ENCODE measurements at places on chromosomes 1 and 21.

DNA sequence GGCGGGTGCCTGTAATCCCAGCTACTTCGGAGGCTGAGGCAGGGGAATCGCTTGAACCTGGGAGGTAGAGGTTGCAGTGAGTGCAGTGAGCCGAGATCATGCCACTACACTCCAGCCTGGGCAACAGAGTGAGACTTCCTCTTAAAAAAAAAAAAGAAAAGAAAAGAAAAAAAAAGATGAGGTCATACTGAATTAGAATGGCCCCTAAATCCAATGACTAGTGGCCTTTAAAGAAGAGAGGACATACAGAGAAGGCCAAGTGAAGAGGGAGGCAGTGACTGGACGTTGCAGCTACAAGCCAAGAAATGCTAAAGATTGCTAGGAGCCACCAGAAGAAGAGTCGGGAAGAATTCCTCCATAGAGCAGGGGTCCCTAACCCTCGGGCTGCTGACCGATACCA, 76.9 kb upstream of the TIAM1 start:
- no peak for DNase-seq

DNA sequence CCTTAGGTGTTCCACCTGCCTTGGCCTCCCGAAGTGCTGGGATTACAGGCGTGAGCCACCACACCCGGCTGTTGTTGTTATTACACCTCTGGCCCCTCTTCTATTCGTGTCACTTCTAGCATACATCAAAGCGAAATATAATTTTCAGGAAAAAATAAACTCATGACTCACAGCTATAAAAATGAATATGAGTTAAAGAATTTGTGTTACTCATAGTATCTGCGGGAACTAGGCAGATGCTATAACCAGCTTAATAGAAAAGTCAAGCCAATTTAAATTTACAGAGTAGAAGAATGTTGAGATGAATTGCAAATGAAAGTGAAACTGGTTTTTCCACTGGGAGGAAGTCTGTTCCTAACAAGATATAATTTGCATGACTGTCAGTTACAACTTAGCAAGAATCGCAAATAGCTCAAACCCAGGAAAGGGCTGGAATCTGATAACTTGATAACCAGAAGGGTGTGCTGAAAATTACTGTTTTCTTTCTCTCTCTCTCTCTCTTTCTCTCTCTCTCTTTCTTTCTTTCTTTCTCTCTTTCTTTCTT, 11.2 kb downstream of the OR2W3 start:
- DNase-seq, result no peak

DNA sequence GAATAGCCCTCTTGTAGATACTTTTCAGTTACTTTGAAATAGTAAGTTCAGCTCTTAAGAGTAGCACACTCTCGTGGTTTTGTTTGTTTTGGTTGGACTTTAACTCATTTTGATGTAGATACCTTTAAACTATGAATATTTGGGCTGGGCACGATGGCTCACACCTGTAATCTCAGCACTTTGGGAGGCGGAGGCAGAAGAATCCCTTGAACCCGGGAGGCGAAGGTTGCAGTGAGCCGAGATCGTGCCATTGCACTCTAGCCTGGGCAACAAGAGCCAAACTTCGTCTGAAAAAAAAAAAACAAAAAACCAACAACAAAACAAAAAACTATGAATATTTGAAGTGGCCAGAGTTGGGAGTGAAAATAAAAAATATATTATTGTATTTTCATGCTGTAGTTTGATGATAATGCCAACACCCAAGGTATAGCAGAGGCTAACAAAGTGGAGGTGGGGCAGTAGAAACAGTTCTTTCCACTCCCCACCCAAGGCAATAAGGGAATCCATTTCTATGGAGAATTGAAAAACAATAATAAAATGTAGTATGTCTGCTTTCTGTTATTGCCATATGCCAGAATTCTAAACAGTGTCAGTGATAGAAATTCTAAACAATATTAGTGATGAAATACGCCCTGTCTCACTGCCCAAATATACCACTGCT, 1.7 kb downstream of the ZNF326 start:
- no peak for DNase-seq

DNA sequence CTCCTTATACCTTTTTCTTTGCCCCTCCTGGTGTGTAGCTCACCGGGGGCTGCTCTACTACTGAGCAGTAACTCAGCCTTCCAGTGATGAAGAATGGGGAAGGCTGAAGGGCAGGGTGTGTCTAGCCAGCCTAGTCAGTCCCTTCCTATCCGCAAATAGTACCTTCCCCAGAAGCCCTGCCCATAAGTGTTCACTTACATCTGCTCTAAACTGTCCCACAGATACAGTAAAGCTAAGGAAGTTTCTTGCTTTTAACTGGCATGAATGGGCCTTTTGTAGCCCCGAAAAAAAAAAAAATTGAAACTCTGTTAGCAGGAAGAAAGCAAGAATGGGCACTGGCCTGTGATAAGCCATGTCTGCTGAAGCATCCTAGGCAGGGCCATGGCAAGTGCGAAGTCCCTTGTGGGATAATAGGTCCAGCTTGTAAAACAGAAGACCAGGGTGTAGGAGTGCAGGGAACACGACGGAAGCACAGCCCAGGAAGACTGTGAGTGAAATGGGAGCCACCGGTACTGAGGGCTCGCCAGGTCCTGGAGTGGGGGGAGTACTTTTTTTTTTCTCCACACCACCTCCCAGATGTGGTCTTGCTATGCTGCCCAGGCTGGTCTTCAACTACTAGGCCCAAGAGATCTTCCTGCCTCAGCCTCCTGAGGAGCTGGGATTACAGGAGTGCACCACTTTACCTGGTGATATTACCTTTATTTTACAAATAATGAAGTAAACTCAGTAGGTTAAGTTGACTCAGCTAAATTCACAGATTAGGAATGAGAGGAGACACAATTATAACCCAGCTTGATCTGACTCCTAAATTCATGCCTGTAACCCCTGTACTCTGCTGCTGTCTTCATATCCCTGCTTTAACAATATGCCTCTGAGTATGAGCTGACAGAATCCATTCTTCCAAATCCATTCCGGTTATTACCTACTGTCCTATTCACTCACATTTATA, 347.5 kb downstream of the SMYD3 start:
- no peak for DNase-seq

DNA sequence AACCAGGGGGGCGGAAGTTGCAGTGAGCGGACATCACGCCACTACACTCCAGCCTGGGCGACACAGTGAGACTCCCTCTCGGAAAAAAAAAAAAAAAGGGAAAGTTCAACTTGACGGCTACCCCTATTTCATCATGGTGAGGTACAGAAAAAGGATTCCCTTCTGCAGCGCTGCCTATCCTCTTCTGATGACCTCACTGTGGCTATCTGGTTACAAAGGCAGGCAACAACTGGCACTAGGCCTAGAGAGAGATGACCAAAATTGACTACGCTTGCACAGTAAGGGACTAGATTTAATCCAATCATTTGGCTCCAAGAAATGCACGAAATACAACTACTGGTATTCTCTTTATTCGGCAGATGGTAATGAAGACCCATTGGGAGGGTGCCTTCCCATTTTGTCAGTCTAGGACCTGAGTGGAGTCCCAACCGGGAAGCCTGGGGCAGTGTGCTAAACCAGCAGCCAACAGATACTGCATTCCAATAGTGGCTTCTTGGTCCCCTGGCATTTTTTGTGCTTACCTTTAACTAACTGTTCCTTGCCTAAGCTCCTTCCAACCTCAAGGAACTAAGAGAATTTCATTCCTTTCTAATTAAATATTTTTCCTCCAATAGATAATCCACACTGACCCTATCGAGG, 36.6 kb downstream of the ITPKB start:
- DNase-seq, result no peak

GRCh38 chr1:119492763-119493162, 14.2 kb upstream of the HSD3B1 start:
- DNase-seq, result no peak

- no peak for DNase-seq
Observed at GRCh38 chr1:167465018-167465417, 53.3 kb downstream of the CD247 start.

GRCh38 chr1:116487031-116487430, 83.8 kb downstream of the CD58 start:
- no peak for DNase-seq

DNA sequence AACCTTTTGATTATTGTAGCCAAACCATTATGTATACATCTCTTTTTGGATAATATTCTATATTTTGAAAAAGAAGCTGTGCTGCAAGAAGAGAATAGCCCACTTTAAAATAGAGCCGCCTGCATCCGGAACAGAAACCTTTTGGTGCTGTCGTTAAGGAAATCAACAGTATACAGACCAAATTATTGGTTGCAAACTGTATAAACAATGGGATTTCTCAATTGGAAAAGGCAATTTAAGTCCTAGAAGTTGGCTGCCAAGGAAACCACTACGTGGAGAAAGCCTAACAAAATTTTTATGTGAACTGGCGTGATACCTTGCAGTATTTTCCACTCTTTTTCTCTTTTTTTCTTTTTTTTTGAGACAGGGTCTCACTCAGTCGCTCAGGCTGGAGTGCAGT, 25.8 kb downstream of the DESI2 start:
- DNase-seq, result no peak

GRCh38 chr1:157382351-157382750, 170.0 kb downstream of the FCRL5 start:
- no peak for DNase-seq

DNA sequence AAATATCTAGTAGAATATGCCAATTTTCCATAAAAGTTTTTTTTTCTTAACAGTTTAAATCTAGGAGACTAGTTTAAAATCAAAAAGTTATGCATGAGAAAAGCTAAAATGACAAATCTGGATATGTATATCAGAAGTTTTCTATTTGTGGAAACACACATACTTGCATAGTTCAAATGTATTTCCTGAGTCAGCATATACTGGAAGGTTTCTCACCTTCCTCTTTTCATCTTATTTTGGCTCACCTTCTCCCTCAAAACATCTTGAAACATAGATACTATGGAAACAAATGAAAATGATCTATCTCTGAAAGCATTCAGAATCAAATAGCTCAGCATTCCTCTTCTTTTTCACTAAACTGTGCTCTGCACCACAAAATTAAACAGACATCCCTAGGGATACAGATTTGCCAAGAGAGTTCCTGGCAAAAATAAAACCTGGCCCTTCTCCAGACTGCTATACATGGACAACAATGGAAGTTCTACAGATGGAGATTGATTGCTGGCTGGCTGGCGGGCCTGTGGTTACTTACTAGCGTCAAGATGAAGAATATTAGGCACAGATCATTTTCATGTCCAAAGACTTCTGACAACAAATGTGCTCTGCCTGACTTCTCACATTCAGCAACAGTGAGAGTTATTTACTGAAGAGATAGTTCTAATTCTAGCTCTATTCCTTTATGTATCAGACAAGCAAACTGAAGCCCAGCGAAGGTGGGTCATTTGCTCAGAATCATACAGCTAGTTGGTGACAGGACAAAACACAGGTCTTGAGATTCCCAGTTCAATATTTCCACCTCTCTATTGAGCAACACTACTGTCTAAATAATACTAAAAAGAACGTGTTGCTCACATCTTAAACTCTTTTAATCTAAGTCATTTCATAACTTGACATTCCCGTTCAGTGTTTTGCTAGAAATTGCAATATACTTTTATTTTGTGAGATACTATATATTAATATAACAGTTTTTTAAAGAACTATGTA, 26.6 kb downstream of the DIPK1A start:
- DNase-seq, result no peak
